Bone marrow (tissue), 2 donors: ENCODE measurements at places on chromosomes 6 and 20.

DNA sequence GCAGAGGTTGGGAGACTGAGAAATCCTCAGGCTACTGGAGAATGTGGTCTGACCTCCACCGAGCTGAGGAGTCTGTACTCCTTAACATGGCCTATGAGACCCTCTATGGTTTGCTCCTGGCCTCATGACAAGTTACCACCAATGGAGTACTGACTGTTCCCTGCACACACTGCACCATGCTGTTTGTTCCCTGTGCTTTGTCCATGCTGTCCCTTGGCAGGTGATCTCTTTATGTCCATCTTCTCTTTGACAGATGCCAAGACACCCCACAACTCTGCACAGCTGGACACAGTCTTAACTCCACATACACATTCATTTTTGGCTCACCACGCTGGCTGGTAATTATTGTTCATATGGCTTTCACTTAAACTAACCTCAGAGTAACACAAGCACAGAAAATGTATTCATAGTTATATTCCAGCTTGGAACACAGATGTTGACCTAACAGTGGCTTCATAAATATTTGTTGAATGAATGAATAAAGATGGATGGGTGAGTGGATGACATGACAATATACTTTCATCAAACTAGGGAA is 258.0 kb downstream of the ATXN1 start:
- no peak for DNase-seq

- no peak for DNase-seq
Measured at GRCh38 chr20:62758226-62758912, 37.9 kb upstream of the MRGBP start.

- no peak for DNase-seq
Measured at GRCh38 chr20:63522091-63522868, 1.7 kb downstream of the PPDPF start.

- DNase-seq: no peak
Measured at GRCh38 chr6:41040101-41040939, 1.3 kb upstream of the UNC5CL start.

DNA sequence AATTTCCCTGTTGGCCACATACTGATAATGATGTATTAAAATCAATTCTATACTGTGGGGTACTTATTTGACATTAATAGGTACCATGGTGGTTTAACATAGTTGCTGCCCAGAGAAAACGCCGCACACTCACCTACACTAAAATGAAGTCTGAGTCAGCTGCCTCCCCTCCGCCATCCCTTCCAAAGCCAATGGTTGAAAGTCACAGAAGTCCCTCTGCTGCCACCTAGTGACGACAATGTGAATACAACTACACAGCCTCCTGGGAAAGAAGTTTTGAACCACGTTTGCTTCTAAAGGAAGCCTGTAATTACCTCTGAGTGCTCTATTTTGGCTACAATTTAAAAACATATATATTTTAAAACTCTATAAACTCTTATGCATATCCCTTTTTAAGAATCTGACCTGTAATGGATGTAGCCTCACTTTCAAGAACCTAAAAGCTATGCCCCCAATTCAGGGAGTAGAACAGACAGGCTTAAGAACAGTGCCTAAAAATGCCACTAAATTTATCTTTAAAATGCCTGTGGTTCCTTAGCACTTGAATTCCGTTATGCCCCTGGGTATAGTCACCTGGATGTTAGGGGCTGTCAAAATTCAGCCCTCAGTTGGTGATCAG is 20.6 kb upstream of the ECI2 start:
- DNase-seq: peak; percentile 65

DNA sequence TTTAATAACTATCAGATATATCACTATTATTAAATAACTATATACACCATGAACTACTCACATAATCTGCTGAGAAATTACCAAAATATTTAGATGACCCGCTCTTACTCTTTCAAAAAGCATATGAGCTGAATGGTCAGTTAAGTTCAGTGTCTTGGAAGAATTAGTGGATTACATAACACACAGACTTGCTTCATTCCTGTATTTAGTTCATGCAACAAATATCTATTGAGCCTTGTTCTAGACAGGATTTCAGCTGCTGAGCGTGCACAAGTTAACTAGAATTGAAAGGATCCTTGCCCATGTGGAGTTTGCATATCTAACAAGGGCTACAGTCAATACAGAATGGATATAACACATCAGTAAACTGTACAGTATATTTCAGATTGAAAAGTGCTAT is 566.2 kb downstream of the CBLN4 start:
- DNase-seq: no peak

DNA sequence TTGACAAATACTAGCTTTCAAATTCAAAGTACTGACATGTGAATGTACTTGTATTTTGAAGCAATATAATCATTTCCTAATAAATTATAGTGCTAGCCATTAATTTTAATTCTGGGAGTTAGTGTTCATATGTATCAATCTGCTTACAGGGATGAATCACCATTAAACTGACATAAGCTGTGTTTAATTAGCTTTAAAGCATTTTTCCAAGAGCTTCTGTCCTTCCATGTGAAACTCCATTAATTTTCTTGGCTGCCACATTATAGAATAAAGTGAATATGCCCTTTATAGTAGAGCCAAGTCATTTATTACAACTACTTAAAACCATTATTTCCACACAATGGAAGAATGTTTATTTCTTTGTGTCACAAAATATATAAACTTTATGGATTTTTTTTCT is 150.8 kb downstream of the COL21A1 start:
- no peak for DNase-seq

- no peak for DNase-seq
Measured at GRCh38 chr6:134950482-134950881, 581 bp upstream of the ALDH8A1 start.

GRCh38 chr6:10886691-10887502 is at the start of gene SYCP2L:
Gene SYCP2L (plus strand): TSS chr6:10887052. CDS start chr6:10887127, 75 bp downstream.
- no peak for DNase-seq

- no peak for DNase-seq
Measured at GRCh38 chr6:30882204-30882758, 2.0 kb upstream of the DDR1 start.

- DNase-seq: no peak
Measured at GRCh38 chr20:13278812-13279570, 57.9 kb downstream of the ISM1 start.
